Stimulated activated CD4-positive, alpha-beta T cell treated with anti-CD3 and anti-CD28 coated beads, Interleukin-2, amount 100 ng/mL, for 4 hours (primary cell): ENCODE measurements at places on chromosomes 2 and 18.

DNA sequence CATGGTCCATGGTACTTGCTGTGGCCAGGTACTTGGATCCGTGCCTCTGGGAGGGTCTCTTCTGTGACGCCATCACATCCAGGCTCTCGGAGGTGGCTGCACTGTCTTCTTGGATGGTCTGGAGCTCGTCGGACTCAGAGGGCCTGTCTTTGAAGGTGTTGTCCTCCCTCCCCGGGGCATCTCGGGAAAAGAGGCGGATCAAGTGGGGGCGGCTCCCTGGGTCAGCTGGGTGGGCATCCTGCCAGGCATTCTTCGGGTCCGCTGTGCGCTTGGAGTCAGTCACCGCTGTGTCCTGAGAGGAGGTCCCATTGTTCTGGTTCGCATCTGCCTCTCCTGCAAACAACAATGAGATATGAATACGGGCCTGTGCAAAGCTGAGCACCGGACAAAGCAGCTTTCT, 115.6 kb downstream of the MBP start:
- no peak for DNase-seq

DNA sequence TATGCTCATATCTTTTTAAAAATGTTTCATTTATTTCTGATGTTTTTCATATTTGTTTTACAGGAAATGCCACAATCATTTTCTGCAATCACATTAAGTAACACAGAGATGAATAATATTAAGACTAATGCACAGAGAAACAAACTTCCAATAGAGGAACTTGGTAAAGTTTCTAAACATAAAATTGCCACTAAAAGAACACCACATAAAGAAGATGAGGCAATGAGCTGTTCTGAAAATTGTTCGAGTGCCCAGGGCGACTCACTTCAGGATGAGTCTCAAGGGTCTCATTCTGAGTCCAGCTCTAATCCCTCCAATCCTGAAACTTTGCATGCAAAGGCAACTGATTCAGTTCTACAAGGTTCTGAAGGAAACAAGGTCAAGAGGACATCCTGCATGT, 70.4 kb downstream of the APLF start:
- DNase-seq, result no peak

GRCh38 chr18:47323158-47323557, 71.7 kb upstream of the SKOR2 start:
- DNase-seq, result no peak

- no peak for DNase-seq
These were observed 3.3 kb downstream of the SLC8A1 start for GRCh38 chr2:40448476-40449079.

- DNase-seq, result no peak
These were observed 609.5 kb upstream of the SLC8A1 start for GRCh38 chr2:41061356-41061755.

DNA sequence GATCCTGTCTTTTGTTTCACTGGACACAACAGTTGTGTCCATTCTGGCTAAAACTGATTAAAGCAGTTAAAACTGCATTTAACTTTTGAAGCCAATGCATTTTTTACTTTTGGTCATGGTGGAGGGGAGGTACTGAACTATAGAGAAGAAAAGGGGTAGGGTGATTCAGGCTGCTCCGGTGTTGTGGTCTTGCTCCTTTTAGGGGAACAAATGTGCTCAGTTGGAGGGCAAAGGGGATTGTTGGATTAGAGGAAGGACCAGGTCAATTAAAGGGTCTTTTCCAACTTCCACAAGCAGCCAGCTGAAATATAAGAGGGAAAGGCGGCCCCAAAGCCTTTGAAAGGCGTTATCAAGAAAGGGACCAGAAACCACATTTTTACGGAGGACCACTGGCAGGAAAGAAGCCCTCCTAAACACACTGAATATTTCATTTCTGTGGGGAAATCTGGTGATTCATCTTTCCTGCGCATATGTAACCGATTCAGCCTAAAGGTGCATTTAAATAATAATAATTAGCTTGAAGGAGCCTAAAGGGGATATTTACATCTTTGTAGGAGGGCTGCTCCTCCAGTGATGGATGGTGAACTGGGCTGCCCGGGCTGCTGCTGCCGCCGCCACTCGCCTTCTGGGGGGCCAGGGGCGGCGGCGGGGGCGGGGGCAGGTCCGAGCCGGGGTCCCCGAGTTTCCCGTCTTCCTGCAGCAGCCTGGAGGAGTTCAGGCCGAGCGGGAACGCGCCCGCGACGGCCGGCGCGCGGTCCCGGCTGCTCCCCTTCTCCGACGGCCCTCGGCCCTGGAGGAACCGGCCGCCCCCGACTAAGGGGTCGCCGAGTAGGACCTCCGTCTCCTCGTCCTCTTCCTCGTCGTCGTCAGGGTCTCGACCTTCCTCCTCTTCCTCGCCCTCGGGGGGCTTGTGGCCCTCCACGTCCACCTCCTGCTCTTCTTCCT, 5.2 kb downstream of the SKOR2 start:
- no peak for DNase-seq

DNA sequence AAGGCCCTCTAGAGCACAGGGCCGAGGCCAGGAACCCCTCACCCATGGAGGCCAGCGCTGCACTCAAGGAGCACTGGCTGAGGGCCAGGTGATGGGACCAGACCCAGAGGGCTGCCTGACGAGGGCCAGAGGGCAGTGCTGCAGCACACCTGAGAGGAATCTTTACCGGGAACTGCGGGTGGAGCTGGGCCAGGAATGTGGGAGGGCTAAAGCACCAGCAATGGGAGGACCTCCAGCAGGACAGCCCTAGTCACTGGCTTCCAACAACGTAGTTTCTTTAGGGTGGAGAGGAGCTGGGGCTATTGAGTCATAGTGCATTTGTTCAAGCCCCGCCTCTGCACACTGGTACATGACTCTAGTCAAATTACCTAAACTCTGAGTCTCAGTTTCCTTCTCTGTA, 143.4 kb downstream of the TMEM17 start:
- DNase-seq, result no peak

GRCh38 chr2:188580738-188581137, 289.1 kb downstream of the GULP1 start:
- DNase-seq, result no peak

- no peak for DNase-seq
These were observed 11.2 kb downstream of the CELF4 start for GRCh38 chr18:37554399-37554787.

DNA sequence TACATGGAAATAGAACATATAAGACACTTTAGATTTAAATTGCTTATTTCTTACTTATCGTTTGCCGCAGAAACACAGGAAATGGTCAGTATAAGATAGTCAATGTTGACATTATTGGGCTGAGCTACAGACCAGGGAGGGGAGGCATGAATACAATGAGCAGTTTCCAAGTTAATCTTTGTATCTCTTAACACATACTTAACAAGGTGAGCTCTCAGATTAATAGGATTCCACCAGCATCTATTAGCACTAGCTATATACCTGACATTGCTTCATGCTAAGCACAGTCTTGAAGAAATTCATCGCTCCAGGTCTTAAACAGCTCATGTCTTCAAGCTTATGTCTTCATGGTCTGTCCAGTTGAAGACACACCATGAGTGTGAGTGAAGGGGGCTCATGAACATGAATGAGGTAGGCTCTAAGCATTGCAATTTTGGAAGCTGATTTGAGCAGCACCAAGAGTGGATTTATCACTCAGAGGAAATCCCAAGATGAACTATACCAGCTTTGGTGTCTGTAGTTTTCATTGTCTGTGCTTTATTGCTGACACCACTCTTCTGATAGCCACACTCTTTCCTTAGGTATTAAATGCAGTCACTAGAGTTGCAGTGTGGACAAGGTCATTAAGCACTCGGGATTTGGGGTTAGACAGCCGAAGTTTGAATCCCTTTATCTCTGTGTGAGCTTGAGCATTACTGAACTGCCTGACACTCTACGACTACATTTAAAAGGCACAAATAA, 359.3 kb upstream of the EPHA4 start:
- no peak for DNase-seq

GRCh38 chr2:75432761-75433361, 127.9 kb downstream of the EVA1A start:
- DNase-seq, result no peak

GRCh38 chr18:13612196-13612997, 114.0 kb downstream of the FAM210A start:
- peak; percentile 37 for DNase-seq

- no peak for DNase-seq
These were observed 77.6 kb upstream of the ID2 start for GRCh38 chr2:8604262-8604661.

- DNase-seq, result peak; percentile 76
These were observed 1.1 kb downstream of the HK2 start for GRCh38 chr2:74834792-74835755.

DNA sequence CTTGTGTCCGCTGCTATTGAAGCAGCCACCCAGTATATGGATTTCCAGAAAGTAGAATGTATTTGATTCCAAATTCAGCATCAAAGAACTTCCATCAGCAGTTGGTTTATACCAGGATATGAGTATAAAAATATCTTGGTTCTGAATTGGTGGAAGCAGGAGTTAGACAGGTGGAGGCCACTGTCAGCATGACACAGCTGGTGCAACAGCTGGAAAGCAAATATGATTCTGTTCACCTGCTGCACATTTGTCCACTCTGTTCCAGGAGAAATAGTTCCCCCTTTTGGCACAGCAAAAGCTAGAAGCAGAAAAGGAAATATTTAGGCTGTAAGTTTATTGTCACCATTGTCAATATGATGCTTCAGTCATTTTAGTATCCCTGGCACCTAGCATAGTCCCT, 41.2 kb downstream of the KIAA2012 start:
- no peak for DNase-seq

DNA sequence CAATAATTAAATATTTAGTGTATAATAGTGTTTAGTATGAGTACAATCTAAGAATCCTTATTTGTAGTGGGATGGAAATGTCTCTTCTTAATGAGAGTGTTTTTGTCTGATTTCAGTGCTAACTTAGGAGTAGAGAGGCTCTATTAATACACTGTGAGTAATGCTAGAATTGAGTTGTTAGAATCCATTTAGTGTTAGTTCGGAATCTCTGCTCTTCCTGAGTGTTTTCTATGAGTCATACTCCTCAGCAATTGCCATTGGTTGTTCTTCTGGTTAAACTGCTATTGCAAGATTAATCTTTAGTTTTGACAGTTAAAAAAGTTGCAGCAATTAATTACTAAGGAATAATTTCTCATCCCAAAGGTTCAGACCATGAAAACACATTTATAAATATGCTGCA, 828.6 kb upstream of the POU3F3 start:
- DNase-seq, result no peak

DNA sequence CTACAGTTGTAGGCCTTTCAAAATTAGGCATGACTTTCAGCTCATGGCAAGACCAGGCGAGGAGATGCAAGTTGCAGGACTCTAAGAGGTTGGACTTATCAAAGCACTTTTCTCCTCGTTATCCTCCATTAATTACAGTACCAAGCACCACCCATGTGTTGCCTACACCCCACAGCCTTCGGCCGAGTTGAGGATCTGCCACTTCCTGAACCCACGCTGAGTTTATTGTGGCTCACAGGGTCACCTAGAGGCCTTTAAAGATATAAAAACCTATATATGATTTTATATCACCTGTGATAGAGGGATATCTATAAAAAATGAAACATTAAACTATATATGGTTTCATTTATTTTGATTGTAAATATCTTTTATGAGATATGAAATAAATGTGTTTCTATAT, 2.6 kb downstream of the UGT1A10 start:
- DNase-seq, result no peak

DNA sequence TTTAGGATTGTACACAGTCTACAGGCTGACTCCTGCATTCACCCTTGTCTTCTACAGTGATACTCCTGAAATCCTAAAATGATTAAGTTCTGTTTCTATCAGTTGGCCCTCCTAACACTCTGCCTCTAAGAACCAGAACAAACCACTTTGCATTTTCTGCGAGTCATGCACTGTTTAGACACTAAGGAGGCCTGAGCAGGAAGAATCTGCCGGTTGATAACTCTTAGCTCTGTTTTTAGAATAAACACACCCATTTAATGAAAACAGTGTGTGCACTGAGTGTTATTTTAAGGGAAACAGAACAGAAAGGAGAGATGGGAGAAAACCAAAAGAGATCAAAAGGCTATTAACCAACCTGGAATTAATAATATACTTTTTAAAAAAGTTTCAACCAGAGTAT, 22.9 kb upstream of the SSB start:
- no peak for DNase-seq

- no peak for DNase-seq
These were observed 27.0 kb upstream of the MTX2 start for GRCh38 chr2:176242276-176242675.

GRCh38 chr2:171390941-171391516, 42.8 kb downstream of the METTL8 start:
- DNase-seq, result no peak

GRCh38 chr2:207363761-207364290, 165.9 kb upstream of the CREB1 start:
- no peak for DNase-seq

- no peak for DNase-seq
These were observed 19.1 kb downstream of the SERTAD2 start for GRCh38 chr2:64634345-64635267.

DNA sequence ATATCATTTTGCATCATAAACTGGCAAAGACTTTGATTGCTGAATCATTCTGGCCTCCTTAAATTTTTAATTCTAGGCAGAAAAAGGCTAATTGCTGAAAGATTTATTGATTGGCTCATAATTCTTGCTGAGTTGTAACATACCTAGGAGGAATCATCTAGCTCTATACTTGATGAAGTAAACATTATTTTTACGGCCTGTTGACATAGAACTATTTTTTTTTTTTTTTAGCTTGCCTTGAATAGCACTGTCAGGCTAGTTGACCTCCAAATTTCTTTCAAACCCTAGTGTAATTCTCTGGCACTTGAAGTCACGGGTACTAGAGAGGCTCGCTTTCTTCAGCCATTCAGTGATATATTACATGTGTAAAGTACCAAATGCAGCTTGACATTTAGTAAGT, 2.8 kb downstream of the SERPINB12 start:
- no peak for DNase-seq

GRCh38 chr2:37489041-37489456, 144.6 kb downstream of the QPCT start:
- DNase-seq, result no peak

DNA sequence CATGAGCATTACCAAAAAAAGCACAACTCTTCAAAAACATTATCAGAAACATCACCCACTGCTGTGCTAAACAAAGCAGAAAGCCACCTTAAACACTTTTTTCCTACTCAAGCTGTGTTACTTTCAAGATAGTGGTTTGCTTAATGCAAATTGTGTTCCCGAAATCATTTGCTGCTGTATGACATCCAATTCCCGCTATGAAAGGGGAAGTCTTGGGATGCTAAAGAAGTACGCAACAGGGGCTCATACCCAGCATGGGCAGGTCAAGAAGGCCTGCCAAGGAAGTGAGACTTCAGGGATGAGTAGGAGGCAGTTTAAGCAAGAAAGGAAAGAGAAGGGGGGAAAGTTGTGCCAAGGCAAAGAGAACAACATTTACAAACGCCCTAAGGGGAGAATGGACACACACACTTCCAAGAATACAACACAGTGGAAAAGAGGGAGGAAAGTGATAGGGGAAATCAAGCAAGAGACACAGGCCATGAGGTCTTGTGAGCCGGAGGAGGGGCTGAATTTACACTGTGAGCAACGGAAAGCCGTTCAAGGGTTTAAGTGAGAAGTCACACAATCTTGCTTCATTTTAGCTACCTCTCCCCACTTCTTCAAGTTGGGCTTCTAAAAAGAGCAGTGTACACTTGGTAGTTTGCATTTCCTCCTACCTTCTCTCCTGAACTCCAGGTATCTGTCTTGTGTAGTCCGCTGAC, 4.0 kb downstream of the PTPN2 start:
- no peak for DNase-seq
